Memory B cell (primary cell): ENCODE measurements at places on chromosomes 3 and 15.

GRCh38 chr3:169118666-169119370 lies 544.7 kb downstream of the MECOM start:
- no peak for DNase-seq

DNA sequence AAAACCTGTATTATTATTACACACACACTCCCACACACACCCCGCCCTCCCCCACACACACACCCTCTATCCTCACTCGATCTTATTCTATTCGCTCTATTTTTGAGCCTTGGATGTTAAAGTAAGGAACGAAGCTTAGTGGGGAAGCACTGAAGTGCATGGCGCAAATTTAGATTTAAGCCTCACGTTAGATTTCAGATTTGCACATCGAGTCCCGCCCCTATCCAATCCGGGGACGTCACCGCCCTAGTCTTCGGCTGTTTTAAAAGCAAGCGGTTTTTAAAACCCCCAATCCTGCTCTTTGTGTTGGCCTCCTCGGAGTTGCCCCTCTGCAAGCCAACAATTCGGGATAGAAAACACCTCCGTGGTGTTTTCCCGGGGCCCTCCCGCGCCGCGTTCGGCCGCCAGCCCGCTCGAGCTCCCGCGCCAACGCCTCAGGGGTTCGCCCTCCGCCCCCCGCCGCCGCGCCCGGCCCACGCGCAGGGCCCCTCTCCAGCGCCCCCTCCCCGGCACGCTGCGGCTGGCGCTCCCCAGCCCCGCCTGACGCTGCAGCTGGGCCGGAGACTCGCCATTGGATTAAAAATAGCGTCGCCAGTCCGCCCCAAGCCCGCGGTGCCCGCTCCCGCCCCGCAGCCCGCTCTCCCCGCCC lies at the start of gene USP13:
Gene USP13, plus strand, starts transcription at position 594 of the 649 bp plus-strand sequence. CDS start 186 bp downstream, outside the sequence.
- peak; percentile 57 for DNase-seq

DNA sequence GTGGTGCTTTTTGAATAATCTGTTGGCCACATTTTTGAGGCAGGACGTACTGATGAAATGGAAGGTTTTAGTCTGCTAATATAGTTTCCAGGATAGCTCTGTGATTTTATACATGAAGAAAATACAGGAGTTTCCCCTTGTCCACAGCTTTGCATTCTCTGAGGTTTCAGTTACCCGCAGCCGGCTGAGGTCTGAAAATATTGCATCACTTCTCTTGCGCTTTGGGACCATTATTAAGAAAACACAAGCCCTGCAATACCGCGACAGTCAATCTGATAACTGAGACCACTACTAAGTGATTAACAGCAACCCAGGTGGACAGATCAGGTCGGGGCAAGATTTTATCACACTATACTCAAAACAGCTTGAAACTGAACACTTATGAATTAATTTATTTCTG lies 33.0 kb downstream of the BLM start:
- DNase-seq: no peak

DNA sequence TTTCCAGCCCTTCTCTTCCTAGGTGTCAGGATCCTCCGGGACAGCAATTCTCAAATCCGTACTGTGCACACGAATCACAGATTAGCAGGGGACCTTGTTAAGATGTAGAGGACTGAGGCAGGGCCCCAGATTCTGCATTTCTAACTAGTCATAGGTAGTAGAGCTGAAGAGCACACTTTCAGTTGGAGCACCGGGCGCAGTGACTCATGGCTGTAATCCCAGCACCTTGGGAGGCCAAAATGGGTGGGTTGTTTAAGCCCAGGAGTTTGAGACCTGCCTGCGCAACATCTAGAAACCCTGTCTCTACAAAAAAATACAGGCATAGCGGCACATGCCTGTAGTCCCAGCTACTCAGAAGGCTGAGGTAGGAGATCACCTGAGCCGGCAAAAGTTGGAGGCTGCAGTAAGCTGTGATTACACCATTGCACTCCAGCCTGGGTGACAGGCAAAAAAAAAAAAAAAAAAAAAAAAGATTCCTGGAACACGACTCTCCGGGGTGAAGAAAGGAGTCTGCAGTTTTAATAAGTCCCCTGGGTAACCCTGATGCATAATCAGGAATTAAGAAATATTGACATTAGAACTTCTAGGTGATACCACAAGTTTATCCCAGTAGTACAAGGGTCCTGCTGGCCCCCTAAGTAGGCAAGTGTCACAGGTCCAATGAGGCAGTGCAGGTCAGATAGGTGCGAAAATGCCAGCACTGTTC lies 21.4 kb upstream of the IGDCC3 start:
- DNase-seq: no peak

DNA sequence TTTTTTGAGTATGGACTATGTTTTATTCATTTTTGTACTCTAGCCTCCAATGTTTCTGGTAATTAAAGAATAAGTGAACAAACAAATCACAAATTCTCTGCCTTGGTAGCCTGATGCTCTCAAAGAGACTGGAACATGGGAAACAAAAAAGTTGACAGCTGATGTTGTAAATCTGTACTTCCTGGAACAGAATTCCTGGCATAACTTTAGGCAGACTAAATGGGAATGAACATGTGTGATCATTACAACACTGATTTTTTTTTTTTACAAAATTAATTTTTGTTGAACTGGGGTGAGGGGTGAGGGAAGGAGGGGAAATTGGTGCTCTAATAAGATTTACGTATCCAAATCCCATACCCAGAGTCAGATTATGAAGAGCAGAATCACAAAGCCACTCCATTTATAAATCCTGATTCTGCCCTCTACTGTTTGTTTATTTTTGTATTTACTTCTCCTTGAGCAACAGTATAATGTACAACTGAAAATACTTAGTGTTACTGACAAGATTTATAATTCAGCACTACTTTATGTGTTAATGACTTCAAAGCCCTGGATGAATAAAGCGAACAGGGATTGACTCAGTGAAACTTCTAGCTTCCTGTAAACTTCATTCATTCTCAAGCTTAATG lies 165.0 kb downstream of the FRMD5 start:
- no peak for DNase-seq

DNA sequence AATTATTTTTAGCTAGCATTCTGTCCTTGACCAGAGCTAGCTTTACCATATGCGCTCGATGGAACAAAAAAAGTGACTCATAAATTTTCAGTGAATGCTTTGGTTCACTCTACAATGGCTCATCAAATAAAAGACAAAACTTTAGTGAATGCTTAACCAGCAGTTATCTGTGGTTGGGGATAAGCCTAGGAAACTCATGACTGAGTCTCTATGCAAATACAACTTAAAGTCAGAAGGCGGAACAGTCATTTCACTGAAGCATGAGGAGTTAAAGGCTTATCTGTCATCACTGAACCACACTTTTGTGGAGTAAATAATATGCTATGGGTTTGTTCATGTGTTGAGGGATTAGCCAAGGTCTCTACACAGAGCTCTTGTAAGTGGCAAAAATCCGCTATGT lies 308.4 kb downstream of the SQOR start:
- no peak for DNase-seq

- no peak for DNase-seq
These were observed 3.0 kb downstream of the FAM174B start for GRCh38 chr15:92652576-92652966.

DNA sequence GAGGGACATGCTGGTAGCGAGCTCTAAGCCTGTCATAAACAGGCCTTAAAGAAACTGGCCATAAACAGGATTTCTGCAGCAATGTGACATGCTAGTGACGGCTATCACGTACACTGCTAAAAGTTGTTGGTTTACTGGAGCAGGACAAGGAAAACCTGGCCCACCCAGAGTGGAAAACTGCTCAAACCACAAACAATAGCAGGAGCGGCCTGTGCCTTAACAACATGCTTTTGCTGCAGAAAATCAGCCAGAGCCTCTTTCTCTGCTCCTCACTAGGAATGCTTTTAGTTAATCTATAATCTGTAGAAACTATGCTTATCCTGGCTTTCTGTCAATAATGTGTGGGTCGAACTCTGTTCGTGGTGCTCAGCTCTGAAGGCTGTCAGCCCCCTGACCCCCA lies 202.9 kb upstream of the UBE3A start:
- no peak for DNase-seq

DNA sequence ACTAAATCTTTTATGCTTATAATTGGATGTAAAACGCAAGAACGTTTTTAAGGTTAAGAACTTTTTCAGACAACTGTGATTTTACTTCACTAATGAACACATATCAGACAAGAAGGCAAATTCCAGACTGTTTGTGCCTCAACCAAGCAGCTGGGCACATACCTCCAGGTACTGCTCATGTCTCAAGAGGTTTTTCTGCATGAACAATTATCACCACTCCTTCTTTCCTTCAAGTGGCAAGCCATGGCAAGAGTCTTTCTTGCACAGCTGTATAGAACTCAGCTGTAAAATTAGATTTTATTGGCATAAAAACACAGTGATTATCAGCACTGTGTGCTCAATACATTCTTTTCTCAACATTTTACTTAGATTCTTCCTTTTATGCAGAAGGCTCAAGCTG lies 64.3 kb downstream of the FNDC3B start:
- DNase-seq: no peak

- DNase-seq: no peak
These were observed 25.6 kb upstream of the NLGN1 start for GRCh38 chr3:173371848-173372487.

- no peak for DNase-seq
These were observed 272.8 kb downstream of the BBX start for GRCh38 chr3:107795514-107796094.

DNA sequence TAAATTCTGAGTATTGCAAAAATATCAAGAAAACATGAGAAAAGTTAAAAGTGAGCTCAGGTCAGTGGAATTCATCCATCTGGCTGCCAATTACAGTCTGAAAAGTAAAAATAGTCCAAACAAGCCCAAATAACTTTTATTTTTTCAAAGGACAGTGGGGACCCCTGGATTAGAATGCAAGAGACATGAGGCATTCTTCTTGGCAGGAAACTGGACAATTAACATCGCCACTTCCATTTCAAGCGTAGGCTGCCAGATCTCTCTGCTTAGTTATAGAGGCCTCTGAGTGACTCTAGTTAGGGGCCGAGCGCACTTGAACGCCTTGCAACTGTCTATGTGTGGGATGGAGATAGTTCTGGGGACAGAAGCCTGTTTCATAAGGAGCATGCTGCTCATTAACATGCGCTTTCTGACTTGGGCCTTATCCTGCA lies 189.1 kb downstream of the GHSR start:
- no peak for DNase-seq

DNA sequence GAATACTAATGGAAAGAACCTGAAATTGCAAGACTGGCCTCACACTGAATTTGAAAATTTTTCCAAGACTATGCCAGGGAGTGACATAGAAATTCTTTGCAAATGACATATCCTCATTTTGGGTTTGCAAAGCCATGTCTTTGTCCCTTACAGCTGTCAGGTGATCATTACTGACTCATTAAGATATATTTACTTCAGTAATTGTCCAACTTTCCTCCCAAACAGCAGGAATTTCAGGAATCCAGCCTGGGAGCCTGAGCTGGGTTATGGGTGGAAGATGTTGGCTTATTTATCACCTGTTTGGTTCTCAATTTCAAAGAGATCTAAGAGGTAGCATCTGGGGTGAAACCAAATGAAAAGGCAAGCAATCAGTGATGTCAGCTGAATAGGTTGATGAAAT lies 111.6 kb upstream of the ACP3 start:
- no peak for DNase-seq

DNA sequence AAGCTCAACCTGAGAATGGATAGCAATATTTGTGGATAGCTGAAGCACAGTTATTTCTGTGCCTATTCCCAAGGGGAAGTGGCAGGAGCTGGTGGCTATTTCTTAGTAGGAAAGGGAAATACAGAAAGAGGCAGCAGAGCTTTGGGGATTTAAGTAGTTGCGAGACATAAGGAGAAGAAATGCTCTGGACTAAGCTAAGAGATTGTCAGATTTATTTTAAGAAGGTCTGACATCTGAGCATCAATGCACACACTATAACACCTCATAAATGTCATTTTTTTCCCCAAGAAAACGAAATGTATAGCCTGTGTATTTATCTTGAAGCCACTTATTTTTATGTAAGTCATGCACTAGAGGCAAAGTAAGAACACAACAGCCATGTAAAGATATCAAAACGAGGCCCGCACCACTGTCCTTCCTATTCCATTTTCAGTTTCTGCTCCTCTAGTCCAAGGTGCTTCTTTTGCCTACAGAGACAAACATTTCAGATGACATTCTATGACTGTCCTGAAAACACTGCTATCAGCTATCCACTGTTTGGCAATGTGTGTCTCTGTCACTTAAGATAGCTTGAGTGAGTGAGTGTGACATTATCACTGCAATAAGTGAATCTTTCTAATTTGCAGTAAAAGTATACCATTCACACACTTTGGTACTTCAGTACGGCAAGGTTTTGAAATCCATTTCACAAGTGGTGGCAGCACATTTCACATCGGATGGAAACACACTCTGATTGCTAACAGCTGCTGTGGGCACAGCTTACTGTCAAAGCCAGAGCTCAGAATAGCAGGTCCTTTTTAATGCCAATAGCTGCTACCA lies 62.7 kb upstream of the ICE2 start:
- DNase-seq: no peak

DNA sequence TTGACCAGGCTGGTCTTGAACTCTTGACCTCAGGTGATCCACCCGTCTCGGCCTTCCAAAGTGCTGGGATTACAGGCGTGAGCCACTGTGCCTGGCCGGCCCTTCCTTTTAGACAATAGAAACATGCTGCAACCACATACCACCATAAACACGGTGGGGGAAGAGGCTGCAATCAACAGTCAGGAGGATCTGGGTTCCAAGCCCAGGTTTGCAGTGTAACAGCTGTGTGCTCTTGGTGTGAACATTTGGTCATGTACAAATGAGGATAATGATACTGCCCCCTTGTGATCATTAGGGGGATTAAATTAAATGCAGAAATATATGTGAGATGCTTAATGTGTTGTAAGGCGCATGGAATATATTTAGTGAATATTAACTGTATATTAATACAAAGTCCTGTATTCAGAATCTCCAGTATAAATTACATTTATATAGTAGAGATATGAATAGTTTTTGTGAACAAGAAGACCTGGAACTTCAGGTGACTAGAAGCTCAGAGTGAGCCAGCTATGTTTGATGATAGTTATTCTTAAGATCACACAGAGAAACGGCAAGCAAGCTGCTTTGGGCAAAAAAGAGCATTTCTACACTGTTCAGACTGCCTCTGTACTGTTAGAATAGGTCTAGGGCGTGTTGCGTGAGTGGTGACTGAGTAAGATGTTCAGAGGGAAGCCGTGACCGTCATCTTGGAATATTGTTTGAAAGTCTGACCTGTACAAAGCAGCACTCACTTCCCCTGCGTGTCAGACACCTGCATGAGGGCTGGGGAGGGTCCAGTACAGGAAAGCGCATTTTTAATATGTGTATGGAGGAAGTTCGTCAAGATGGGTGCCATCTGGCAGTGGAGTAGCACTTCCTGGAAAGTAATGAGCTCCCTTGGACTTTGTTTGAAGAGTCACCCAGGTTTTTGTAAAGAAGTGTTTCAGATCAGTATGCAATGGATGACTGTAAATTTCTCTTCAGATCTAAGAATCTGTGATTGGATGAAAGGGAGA lies 125.8 kb downstream of the PGPEP1L start:
- DNase-seq: no peak

- DNase-seq: no peak
These were observed 17.0 kb downstream of the EOGT start for GRCh38 chr3:68996356-68996995.

GRCh38 chr15:70125605-70126004 lies 27.9 kb upstream of the TLE3 start:
- no peak for DNase-seq
